ENCODE measurements at places on chromosomes 7 and 10. TPM values are rescaled to one million over a fixed set of nuclear protein-coding genes. Genes with fewer than 3 reads are reported as not detected.

FFAR4 gene
- polyA plus RNA-seq: 0.14 TPM

PLXNA4 gene
- 5.7 TPM for polyA plus RNA-seq

PRRT4 gene
- 1.1 TPM for polyA plus RNA-seq

FAM180A gene
- 3.7 TPM for polyA plus RNA-seq

FEZF1 gene
- not detected for polyA plus RNA-seq

MLXIPL gene
- polyA plus RNA-seq: 14.8 TPM

ERVW-1 gene
- 0.07 TPM for polyA plus RNA-seq

MYOF gene
- polyA plus RNA-seq: 5.5 TPM

NPC1L1 gene
- polyA plus RNA-seq: 0.05 TPM

MGAM2 gene
- 0.02 TPM for polyA plus RNA-seq

WEE2 gene
- polyA plus RNA-seq: not detected

HOXA1 gene
- polyA plus RNA-seq: 0.14 TPM

TLX1 gene
- 0.52 TPM for polyA plus RNA-seq

JMJD1C gene
- polyA plus RNA-seq: 31.0 TPM

Data from right cardiac atrium (tissue), 5 donors.